ENCODE measurements at places on chromosomes 3 and 15. TPM values are rescaled to one million over a fixed set of nuclear protein-coding genes. Genes with fewer than 3 reads are reported as not detected.

SEMA3G gene
- total RNA-seq = 10.4 TPM

CIP2A gene
- total RNA-seq = 1.5 TPM

C2CD4A gene
- not detected for total RNA-seq

FOXB1 gene
- not detected for total RNA-seq

FBXO40 gene
- total RNA-seq = 207 TPM

CDC25A gene
- total RNA-seq = 0.83 TPM

LZTFL1 gene
- 7.2 TPM for total RNA-seq

IRAK2 gene
- total RNA-seq = 1.7 TPM

GPR156 gene
- 0.35 TPM for total RNA-seq

ITGA11 gene
- total RNA-seq = 32.2 TPM

CCR8 gene
- not detected for total RNA-seq

SLC51B gene
- not detected for total RNA-seq

GOLGA6L4 gene
- total RNA-seq = 1.0 TPM

CCDC80 gene
- 54.0 TPM for total RNA-seq

CCDC54 gene
- total RNA-seq = not detected

TRIM42 gene
- total RNA-seq = not detected

BNC1 gene
- 0.16 TPM for total RNA-seq

CMTM8 gene
- 4.4 TPM for total RNA-seq

PLA2G4F gene
- total RNA-seq = 4.6 TPM

UCN2 gene
- not detected for total RNA-seq

SLC27A2 gene
- total RNA-seq = 0.24 TPM

ITPKA gene
- total RNA-seq = 2.6 TPM

ANXA2 gene
- 157 TPM for total RNA-seq

PIGZ gene
- total RNA-seq = 2.2 TPM

ITIH1 gene
- total RNA-seq = not detected

ATP13A3 gene
- total RNA-seq = 60.4 TPM

C3orf20 gene
- not detected for total RNA-seq

CBLB gene
- total RNA-seq = 56.7 TPM

DOCK3 gene
- total RNA-seq = 3.6 TPM

WNT5A gene
- total RNA-seq = 6.7 TPM

SPSB4 gene
- 7.3 TPM for total RNA-seq
